CD4-positive, alpha-beta T cell (primary cell): ENCODE measurements at places on chromosomes 12 and 14.

GRCh38 chr12:138898-139534, 72.4 kb downstream of the IQSEC3 start:
- H3K27ac ChIP-seq, result no peak overlapping the region
- H3K4me3 ChIP-seq, result no peak overlapping the region
- no peaks in the 10 kb centered on the region for H3K27me3 ChIP-seq
- no peak for DNase-seq

- H3K27me3 ChIP-seq, result no peaks in the 10 kb centered on the region
- no peaks in the 10 kb centered on the region for H3K36me3 ChIP-seq
- DNase-seq, result no peak
- H3K4me1 ChIP-seq, result no peaks in the 10 kb centered on the region
These were observed 449.3 kb downstream of the ADAMTS20 start for GRCh38 chr12:43102546-43103264.

DNA sequence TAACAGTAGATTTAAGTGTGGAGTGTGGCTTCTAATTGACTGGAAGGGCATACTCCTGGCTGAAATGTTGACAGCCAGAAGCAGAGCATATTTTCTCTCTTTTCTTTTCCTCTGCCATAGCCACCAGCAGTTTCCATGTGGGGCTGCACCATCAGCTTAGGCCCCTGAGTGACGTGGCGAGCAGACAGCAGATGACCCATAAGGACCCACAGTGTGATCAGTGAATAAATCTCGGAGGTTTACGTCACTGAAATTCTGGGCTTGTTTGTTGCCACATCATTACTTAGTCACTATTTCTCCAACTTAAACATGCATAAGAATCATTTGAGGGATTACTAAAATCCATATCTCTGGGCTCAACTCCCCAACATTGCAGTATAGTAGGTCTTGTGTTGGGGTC, 549.7 kb upstream of the TMEM132C start:
- H3K36me3 ChIP-seq, result no peaks in the 10 kb centered on the region
- H3K4me3 ChIP-seq, result no peak overlapping the region
- no peak overlapping the region for H3K27ac ChIP-seq
- no peak for DNase-seq
- H3K27me3 ChIP-seq, result no peaks in the 10 kb centered on the region

GRCh38 chr12:82756303-82756702, 69.6 kb downstream of the TMTC2 start:
- H3K4me1 ChIP-seq, result no peaks in the 10 kb centered on the region
- H3K27me3 ChIP-seq, result no peaks in the 10 kb centered on the region

GRCh38 chr14:20417250-20418186, 4.2 kb upstream of the TEP1 start:
- no peak overlapping the region for H3K27ac ChIP-seq
- peaks cover 14% of the 10 kb centered on the region for H3K4me1 ChIP-seq
- no peak for DNase-seq
